WTC11 (cell line): ENCODE measurements at places on chromosomes 7 and 10. TPM values are rescaled to one million over a fixed set of nuclear protein-coding genes. Genes with fewer than 3 reads are reported as not detected.

EN2 gene
- not detected in 3 replicates for total RNA-seq

GRCh38 chr10:69124563-69125268 is 738 bp downstream of the VPS26A start:
- DNase-seq = peak; percentile 28
- peak overlapping the region; percentile 95 for H3K4me3 ChIP-seq
- no peaks in the 10 kb centered on the region for H3K36me3 ChIP-seq
- peaks cover 19% of the 10 kb centered on the region for H3K4me1 ChIP-seq
- peak overlapping the region; percentile 94 for H3K27ac ChIP-seq

- H3K27ac ChIP-seq = peak overlapping the region; percentile 99
- no peak for DNase-seq
- no peaks in the 10 kb centered on the region for H3K27me3 ChIP-seq
- peaks cover 20% of the 10 kb centered on the region for H3K36me3 ChIP-seq
These were observed 109.9 kb upstream of the EFCAB10 start for GRCh38 chr7:105691082-105691679.

AQP1 gene
- total RNA-seq = 0.81 to 1.4 TPM (median 1.1 TPM) in 3 replicates

CPN1 gene
- 0.42 to 0.69 TPM (median 0.66 TPM) in 3 replicates for total RNA-seq

PLA2G12B gene
- total RNA-seq = not detected in 3 replicates

NRG3 gene
- total RNA-seq = 7.0 to 8.4 TPM (median 7.3 TPM) in 3 replicates

DNA sequence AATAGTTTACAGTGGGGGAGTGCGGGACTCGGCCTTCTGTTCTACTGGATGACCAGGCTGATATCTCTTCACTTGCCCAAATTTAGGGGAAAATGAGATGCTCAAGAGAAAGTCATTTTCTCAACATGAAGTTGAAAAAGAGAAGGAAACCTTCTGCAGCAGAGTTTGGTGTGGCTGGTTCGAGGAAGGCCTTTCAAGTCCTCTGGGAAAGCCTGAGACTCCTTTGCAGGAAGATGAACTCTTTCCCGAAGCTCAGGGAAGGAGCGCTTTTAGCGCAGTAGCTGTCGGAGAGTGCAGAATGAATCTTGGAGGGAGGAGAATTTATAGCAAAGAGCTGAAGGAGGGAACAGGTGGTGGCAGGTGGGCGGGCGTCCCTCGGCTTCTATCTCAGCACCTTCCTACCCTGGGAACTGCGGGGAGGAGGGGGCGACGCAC is at the start of gene ATOH7:
TSS of gene ATOH7 (minus strand) at position 297 of the 435 bp plus-strand sequence. CDS start 436 bp downstream, outside the sequence.
- H3K4me1 ChIP-seq = peaks cover 11% of the 10 kb centered on the region
- DNase-seq = peak; percentile 33
- H3K36me3 ChIP-seq = no peaks in the 10 kb centered on the region
- peaks cover 69% of the 10 kb centered on the region for H3K27me3 ChIP-seq

DNA sequence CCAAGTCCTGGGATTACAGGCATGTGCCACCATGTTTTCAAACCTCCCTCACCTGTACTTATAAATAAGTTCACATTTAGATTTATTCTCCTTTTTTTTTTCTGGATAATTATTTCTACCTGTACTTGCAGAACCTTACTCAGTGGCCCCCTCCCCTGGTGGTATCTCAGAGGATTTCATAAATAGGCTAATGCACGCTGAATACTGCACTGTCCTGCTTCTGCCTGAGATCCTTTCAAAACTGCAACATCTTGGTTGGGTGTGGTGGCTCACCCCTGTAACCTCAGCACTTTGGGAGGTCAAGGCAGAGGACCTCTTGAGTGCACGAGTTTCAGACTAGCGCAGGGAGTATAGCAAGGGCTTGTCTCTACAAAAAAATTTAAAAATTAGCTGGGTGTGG is 4.6 kb upstream of the BLVRA start:
- H3K27me3 ChIP-seq = peaks cover 22% of the 10 kb centered on the region
- no peaks in the 10 kb centered on the region for H3K36me3 ChIP-seq
- no peak for DNase-seq
- no peak overlapping the region for H3K27ac ChIP-seq

ITPRID1 gene
- total RNA-seq = 0.98 to 1.4 TPM (median 1.1 TPM) in 3 replicates

DNA sequence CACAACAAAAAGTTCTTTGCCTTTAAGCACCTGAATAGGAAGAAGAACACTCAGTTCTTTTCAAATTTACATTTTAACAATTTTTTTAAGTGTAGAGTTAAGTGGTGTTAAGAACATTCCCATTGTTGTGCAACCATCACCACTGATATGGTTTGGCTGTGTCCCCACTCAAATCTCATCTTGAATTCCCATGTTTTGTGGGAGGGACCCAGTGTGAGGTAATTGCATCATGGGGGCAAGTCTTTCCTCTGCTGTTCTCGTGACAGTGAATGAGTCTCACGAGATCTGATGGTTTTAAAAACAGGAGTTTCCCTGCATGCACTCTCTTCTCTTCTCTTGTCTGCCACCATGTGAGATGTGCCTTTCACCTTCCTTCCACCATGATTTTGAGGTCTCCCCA is 155.7 kb downstream of the PLXNA4 start:
- no peaks in the 10 kb centered on the region for H3K27me3 ChIP-seq
- DNase-seq = no peak
- peaks cover 5% of the 10 kb centered on the region for H3K36me3 ChIP-seq

AKR1B1 gene
- 135 to 148 TPM (median 147 TPM) in 3 replicates for total RNA-seq

GRCh38 chr7:69776611-69777010 is 178.3 kb downstream of the AUTS2 start:
- no peak for DNase-seq
- peaks cover 23% of the 10 kb centered on the region for H3K4me1 ChIP-seq
- peaks cover 6% of the 10 kb centered on the region; the same call in 1 of the 2 replicates for H3K27me3 ChIP-seq
- no peaks in the 10 kb centered on the region for H3K36me3 ChIP-seq

SYCE1 gene
- total RNA-seq = not detected in 3 replicates

DNA sequence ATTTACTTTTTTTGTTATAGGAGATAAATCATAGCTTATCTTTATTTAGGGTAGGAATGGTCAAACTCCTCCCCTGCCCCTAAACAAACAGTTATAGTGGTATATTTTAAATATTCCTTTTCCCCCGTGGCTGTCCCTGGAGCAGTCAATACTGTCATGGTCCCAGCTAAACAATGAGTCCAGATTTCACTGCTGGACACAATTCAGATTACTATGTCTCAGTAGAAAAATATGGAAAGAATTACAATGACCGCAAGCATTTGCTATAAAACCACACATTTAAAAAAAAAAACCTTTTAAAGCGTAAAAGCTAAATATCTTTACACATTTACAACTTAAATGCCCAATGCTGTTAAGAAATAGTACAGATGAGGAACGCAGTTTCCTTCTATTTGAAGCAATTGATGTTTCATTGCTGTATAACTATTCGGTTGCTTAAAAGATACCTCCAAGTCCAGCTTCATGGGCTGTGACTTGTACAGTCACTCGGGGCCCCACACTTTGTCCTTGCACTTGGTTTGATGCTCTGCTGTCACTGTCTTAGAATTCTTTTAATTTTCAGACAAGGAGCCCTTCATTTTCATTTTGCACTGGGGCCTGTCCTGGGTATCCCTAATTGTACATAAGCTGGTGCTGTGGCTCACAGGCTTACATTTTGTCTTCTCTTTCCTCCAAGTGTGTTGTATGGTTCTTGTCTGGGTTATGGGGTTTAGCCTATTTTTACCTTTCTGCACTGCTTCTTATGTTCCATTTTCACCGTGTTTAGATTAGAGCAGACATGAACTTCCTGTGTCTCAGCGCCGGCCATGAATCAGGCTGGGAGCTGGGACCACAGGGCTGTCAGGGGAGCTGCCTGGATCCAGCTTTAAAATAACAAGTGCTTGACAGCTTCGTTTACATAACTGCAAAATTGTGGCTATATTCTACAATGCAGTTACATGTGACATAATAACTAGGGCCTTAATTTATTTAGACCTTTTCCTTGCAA is 530.2 kb upstream of the FZD8 start:
- no peak overlapping the region for H3K27ac ChIP-seq
- no peaks in the 10 kb centered on the region for H3K36me3 ChIP-seq
- H3K4me1 ChIP-seq = peaks cover 46% of the 10 kb centered on the region
- H3K27me3 ChIP-seq = no peaks in the 10 kb centered on the region
- no peak overlapping the region for H3K4me3 ChIP-seq
- no peak for DNase-seq
